ENCODE measurements at places on chromosomes 7 and 10.

DNA sequence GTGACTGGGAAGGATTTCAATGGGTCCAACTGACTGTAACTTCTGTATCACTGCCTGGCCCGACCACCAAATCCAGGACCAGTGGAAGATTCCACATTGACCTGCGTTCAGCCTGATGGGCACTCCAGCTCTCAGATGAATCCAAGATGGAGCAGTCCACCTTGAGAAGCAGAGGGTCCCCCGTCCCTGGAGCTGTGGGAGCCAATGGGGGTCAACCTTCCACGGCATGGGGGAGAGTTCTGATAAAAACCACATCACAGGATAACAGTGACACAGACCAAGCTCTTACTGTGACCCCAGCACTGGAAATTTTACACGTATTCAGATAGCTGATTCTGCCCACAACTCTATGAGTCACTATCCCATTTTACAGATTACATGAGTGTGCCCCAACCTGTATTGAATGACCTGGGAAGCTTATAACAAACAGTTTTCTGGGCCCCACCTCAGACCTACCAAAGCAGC is 11.2 kb downstream of the ZCCHC24 start:
- no peak for DNase-seq

DNA sequence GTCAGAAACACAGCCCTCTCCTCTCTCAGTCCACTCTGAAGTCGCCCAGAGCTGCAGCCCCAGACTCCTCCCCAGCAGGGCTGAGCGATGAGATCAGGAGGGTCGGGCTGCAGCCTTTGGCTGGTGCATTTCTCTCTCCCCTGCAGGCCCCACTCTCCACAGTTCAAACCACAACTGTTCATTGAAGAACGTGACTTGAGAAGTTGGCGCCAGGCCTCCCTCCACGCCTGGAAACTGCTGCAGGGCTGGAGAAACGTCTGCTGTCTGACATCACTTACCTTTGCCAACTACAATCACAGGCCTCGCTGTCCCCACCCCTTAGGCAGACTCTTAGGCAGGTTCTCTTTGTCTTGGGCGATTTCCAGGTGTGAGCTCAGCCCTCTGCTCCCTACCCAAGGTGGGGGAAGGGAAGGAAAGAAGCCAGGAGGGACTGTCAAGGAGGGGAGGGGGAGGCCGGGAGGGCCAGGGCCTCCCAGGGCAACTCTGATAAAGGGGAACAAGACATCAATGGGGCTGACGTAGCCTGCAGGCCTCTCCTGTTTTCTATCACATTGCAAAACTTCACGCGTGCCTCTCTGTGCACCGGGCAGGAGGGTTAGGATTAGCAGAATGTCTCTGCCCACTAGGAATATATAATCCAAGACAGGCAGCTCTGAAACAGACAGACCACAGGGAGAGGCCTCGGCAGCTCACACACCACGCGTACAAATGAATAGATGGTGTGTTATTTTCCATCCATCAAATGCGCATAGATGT is 32.7 kb downstream of the CALML5 start:
- DNase-seq: no peak

- no peak for DNase-seq
Observed at GRCh38 chr7:130429019-130429418, 11.8 kb downstream of the CEP41 start.

DNA sequence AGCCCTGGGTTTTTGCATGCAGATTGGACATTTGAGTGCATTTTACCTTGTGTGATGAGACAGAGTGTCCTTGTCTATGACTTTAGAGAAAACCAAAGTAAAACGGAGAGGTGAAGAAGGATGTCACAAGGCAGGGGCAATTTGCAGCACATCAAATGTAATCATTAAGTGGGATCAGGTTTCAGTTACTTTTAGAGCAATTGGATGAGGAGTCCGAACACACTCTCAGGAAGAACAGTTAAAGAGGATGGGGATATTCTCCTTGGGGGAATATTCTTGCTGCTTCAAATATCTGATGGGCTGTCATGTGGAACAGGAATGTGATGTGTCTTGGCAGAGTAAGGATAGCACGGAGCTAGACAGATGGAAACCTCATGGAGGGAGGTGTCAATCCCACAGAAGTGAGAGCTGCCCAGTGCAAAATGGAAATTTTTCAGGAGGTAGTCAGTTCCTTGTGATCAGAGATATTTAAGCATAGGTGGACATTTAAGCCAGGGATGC is 757 bp downstream of the RAB19 start:
- no peak for DNase-seq

GRCh38 chr10:285216-285615 is 150.0 kb downstream of the ZMYND11 start:
- DNase-seq: no peak

- DNase-seq: no peak
Observed at GRCh38 chr10:122777515-122778059, 68.1 kb downstream of the CUZD1 start.

DNA sequence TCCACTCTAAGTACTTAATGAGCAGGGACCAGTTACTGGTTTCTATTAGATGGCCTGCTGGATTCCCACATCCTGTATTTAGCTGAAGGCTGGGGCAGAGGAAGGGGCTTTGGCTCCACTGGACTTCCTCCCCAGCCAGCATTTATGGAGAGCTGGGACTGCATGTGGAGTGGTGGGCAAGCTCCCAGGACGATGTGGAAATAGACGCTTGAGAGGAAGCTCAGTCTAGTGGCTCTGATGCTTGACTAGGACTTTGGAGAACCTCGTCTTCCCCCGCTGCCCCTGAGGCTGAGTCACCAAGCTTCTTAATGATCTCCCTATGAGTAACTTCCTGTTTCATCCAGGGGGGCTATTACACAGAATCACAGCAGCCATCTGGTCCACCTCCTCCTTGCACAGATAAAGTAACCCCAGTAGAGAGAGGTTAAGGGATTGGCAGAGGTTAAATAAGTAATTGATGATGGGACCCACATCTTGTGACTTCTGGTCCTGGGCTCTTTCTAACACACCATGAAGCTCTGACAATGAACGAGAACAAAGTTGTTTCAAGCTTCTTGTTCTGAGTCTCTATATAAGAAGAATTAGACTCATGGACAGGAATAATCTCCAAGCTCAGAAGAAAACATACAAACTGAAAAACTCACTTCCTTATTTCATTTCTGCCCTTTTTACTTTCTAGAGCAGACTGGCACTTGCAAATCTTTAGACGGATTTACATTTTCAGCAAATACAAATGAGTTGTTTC is 126.2 kb downstream of the PRPF18 start:
- no peak for DNase-seq

- DNase-seq: no peak
Observed at GRCh38 chr7:139562491-139562890, 39.0 kb downstream of the CLEC2L start.

- no peak for DNase-seq
Observed at GRCh38 chr7:76383089-76383944, 24.5 kb upstream of the YWHAG start.

- no peak for DNase-seq
Observed at GRCh38 chr10:78313048-78313381, 279.4 kb downstream of the RPS24 start.

DNA sequence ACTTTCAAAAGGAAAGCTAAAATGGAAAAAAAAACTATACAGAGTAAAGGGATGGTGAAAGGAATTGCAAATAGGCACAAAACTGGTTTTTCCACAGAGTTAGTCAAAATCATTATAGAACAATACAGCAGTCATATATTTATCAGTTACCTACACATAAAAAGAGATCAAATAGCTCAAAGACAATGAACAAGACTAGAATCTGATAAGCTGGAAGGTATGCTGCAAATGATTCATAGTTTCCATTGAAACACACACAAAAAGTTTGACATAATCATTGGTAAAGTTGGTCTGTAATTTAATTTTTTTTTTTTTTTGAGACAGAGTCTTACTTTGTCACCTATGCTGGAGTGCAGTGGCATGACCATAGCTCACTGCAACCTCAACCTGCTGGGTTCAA is 92.4 kb upstream of the SGCE start:
- DNase-seq: no peak

DNA sequence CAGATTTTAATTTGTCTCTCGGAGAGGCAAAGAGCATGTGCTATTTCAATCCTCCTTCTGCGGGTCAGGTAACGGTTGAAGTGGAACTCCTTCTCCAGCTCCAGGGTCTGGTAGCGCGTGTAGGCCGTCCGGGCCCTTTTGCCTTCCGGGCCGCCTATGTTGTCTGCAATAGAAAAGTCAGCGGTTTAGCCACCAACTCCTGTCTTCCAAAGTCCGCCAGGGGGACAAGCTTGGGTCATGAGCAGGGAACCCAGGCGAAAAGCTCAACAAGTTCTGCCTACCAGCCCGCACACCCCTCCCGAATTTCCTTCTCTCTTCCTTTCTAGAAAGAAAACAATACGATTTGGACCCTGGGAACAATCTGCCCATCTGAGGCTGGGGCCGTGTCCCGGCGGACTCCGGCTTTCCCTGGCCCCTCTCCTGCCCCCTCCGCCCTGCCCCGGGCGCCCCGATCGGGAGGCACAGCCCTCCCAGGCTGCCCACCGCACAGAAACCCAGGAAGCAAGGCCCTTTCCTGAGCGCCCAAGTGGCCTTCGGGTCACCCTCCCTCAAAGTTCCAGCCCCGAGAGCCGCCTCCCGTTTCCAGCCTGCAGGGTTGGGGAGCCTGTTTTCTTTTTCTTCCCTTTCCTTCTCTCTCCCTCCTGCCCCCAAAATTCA is 1.4 kb downstream of the HOXA5 start:
- DNase-seq: no peak

- no peak for DNase-seq
Observed at GRCh38 chr10:77554996-77555397, 82.6 kb downstream of the KCNMA1 start.

GRCh38 chr7:15559416-15559928 is 2.3 kb downstream of the AGMO start:
- DNase-seq: no peak

GRCh38 chr7:159192013-159192412 is 47.3 kb upstream of the VIPR2 start:
- no peak for DNase-seq

DNA sequence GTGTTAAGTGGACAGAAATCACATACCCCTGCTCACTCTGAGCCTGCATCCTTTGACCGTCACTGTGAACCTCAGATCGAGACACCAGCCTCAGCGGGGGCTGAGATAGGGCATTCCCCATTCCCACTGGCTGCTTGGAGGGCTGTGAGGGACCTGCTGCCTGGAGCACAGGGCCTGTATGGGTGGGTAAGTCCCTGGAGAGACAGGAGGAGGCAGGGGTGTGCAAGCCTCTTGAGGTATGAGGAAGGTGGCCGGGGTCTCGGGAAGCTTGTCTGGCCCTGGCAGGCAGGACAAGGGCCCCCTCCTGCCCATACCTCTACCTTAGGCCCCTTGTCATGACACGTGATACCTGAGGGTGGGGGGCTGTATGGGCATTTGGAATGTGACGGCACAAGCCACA is 187.4 kb downstream of the MGMT start:
- DNase-seq: no peak

DNA sequence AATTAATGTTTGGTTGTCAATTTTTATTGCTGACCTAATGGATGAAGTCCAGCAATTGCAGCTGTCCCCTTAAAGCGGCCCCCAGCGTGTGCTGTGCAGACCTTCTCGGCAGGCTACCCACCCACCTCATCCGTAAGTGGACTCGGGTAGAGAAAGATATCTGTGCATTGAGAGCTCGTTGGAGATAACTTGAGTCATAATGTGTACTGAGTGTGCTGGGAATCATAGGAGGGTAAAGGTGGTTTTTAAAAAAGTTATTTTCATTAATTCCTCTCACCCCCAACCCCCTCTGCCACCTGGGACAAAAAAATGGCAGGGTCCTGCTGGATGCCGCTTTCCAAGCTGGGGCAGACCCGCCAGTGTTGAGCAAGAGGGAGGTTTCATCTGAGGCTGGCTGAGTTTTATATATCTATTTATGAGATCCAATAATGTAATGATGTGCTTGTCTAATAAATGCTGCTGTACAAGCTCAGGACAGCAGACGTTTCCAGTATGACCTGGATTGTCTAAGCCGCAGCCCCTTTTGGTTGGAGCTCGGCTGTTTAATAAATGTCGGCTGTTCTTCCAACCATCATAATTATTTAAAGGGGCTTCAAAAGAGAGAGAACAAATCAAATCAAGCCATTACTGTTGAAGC is 119.1 kb downstream of the NKX6-2 start:
- DNase-seq: no peak

- no peak for DNase-seq
Observed at GRCh38 chr7:74066626-74067025, 17.0 kb upstream of the LIMK1 start.

DNA sequence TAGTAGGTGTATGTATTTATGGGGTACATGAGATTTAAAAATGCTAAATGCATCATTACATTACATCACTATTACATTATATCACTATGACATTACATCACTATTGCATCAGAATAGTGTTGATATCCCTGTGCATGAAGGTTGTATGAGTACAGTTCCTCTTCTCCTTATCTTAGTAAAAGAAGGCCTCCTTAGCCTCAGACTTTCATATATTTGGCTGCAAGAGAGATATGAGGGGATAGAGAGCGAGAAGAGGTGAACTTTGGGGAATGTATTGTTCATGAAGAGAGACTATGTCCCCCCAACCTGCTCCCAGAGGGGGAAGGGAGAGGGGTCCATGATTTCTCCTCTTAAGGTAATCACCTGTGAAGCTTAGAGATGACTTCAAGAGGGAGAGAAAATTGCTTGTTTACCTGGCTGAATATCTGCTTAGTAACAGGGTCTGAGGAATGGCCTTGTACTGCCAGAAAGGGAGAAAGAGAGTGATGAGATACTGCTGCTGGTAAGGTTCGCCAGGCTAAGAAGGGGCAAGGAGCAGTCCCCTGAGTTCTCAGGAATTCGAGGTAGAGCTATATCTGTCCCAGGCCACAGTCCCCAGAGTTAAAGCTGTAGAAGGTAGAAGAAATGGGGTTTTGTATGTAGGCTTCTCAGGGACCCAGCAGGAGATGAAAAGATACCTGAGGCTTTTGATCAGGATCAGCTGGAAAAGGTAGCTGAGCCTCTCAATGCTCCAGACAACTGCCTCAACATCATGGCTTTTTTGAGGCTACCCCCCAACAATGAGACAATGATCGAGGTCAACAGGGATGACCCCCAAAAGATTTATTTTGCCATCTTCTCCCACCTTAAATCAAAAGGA is 168.4 kb upstream of the WNT16 start:
- DNase-seq: no peak

DNA sequence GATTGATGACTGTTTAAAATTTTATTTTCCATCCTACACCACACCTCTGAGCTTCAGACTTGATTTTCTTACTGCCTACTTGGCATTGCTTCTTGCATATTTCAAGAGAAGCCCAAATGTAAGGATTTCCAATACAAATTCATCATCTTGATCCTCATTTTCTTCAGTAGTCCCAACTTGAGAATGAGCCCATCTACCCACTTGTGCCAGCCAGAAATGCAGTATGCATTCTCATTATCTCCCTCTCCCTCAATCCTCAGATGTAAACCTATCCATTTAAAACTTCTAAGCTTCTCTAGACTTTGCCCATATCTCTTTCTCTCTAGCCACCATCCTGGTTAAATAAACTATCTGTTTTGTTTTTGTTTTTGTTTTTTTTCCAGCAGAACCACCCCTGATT is 22.4 kb upstream of the EGFR start:
- no peak for DNase-seq
